T-helper 1 cell (primary cell): ENCODE measurements at places on chromosomes 5 and 9.

- DNase-seq, result no peak
Measured at GRCh38 chr5:82812575-82812974, 264.6 kb downstream of the TMEM167A start.

DNA sequence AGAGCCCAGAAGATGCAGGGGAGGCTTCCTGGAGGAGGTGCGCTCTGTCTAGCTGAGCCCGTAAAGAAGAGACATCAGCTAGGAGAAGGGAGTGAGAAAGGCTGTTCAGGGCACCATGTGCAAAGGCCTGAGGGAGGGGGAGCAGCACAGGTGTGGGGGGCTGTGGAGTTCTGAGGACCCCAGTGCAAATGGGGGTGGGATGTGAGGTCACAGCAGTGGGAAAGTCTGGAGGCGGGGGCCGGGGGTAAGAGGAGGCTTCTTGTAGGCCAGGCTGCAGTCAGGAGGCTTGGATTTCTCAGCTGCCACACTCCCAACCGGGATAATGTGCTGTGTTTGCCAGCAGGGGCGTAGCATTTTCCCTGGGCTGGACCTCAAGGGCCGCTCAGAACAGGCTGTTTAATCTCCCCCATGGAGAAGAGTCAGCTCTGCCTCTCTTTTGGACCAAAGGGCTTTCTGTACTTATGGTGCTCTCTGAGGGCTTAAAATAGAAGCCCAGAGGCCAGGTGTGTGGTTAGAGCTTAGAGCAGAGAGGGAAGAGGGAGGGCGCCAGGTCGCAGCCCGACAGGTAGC is 5.7 kb downstream of the NEURL1B start:
- no peak for DNase-seq

DNA sequence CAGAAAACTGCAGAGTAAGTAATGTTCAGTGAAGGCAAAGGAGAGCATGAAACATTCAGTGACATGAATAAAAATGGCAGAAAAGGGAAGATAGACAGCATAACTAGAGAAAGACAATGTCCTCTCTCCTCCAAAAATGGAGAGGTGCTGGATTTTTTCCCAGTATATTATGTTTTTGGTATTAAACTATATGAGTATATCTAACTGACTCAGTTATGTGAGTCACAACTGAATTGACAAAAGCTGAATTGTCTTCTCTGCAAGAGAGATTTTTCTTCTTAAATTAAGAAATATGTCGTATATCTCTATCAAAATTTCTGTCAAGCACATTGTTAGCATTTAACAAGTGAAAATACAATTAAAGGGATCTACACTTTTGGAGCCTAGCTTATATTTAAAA is 375.1 kb downstream of the CHSY3 start:
- DNase-seq, result no peak

DNA sequence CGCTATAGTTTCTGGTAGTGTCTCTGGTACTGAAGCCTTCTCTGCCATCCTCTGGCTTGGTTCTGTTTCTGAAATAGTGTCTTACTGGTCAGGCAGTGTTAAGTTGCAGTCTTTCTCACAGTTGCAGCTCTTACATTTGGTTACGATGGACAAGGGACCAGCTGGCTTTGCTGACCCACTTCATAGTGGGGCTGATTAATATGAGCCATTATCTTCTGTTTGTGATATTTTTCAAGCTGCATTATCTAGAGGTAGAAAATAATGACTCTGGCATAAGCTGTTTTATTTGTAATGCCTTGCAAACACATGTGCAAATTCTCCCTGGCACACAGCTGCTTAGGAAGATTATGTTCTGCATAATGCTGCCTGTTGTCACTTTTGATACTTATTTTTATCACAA is 199.1 kb downstream of the KDM4C start:
- DNase-seq, result no peak

- no peak for DNase-seq
Measured at GRCh38 chr5:67033880-67034651, 162.5 kb downstream of the CD180 start.
